ENCODE measurements at places on chromosomes 16 and 17.

GRCh38 chr17:17467016-17467415 is 9.8 kb upstream of the MED9 start:
- DNase-seq = no peak

DNA sequence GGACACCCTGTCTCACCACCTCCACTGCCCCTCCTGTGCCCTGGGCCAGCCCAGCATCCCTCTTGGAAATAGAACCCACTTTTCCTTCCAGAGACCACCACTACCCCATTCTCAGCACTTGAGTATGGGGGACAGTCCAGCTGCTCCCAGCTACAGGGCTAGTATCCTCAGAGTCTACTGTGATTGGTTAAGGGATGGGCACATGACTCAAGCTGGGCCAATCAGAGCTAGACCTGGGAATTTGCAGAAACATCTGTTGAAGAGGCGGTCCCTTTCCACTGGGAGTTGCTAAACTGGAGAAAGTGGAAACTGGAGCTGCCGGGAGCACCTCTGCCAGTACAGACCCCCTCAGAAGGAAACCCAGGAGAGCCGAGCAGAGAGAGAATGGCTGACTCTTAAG is 156.6 kb downstream of the GSG1L start:
- DNase-seq = no peak

DNA sequence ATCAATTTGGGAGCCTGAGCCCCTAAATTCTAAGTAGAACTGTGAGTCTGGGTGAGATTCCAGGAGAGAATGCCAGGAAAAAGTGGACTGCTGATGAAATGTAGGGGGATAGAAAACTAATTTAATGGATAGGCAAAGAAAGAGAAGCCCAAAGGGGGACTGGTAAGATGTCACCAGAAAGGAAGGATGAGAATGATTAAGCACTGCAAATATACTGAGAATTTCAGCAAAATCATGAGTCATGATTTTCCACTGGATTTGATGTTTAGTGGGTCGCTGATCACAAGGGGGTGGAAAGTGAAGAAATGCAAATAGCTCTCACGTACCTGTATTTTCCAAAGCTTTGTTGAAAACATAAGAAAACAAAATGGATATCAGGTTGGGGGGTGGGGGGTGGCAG is 201.8 kb downstream of the SLC39A11 start:
- no peak for DNase-seq

DNA sequence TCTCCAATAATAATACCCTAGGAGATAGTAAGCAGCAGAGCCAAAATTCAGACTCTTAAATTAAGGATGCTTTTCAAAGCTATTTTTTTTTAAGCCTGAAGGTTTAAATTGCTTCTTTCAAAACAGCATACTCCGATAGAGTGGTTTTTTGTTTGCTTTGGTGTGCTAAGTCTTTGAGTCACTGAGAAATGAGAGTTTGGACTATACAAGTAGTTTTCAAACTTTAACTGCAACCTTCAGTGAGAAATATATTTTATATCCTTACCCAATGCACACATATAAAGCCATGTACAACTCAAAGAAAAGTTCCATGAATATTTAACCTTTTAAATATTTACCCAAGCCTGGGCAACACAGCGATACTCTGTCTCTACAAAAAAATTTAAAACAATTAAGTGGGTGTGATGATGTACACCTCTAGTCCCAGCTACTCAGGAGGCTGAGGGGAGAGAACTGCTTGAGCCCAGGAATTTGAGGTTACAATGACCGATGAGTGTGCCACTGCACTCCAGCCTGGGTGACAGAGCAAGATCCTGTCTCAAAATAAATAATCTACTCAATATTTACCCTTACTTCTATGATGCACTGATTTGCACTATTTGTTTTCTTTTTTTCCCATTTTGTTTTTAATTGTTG is 19.2 kb downstream of the DCUN1D3 start:
- no peak for DNase-seq

- no peak for DNase-seq
Measured at GRCh38 chr16:84851192-84852127, 31.7 kb downstream of the CRISPLD2 start.

DNA sequence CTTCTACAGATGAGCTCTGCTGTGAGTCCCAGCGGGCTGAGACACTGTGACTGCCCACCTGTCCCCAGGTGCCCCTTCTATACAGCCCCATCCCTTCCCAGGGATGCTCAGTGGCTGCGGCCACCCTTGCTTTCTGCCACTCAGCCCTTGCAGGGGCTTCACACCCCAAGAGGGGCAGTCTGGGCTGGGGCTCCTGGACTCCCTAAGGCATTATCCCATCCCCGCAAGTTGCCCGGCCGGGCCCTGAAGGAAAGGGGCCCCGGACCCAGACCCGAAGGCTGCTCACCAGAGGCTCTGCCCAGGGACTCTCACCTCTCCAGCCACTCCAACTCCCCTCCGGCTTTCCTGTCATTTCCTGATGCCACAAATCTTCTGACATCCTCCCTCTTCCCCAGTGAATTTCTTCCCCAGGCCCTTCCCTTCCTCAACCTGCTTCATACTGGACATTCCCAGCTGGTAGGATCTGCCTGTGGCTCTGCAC is 88.5 kb upstream of the TOB1 start:
- DNase-seq = no peak

GRCh38 chr16:71504901-71505300 is 15.8 kb upstream of the ZNF19 start:
- DNase-seq = no peak

GRCh38 chr17:27207073-27207513 is 86.8 kb upstream of the WSB1 start:
- DNase-seq = no peak

GRCh38 chr17:37182786-37183465 is 192.9 kb upstream of the C17orf78 start:
- DNase-seq = no peak

DNA sequence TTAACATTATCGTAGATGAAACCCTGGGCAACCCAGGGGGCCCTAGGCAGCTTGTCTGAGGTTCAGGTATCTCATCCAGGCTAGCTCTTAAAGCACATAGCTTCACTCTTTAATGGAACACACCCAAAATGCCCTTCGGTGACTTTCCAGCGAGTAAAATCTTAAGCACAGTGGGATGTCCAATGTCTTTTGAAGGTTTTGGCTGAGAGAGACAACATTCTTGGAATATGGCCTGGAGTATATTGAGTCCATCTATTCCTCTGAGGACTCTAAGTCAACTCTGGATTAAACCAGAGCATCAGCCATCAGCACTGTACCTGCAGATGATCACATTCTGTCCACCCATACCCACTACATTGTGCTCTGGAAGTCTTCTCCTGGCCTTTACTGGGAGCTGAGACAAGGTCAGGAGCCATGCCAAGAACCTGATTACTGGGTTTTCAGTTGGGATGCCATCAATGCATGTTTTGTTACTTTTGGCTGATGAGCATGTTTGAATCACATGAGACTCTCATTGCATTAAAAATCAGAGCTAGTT is 63.4 kb upstream of the CDH11 start:
- no peak for DNase-seq

GRCh38 chr16:1825864-1826690 is 548 bp downstream of the HAGH start:
- DNase-seq = peak; percentile 73

Measured in stimulated activated CD4-positive, alpha-beta T cell treated with anti-CD3 and anti-CD28 coated beads, Interleukin-4, amount 100 ng/mL, for 1 hour (primary cell).